Thyroid gland (tissue), 4 donors: ENCODE measurements at places on chromosomes 7 and 10. TPM values are rescaled to one million over a fixed set of nuclear protein-coding genes. Genes with fewer than 3 reads are reported as not detected.

DNA sequence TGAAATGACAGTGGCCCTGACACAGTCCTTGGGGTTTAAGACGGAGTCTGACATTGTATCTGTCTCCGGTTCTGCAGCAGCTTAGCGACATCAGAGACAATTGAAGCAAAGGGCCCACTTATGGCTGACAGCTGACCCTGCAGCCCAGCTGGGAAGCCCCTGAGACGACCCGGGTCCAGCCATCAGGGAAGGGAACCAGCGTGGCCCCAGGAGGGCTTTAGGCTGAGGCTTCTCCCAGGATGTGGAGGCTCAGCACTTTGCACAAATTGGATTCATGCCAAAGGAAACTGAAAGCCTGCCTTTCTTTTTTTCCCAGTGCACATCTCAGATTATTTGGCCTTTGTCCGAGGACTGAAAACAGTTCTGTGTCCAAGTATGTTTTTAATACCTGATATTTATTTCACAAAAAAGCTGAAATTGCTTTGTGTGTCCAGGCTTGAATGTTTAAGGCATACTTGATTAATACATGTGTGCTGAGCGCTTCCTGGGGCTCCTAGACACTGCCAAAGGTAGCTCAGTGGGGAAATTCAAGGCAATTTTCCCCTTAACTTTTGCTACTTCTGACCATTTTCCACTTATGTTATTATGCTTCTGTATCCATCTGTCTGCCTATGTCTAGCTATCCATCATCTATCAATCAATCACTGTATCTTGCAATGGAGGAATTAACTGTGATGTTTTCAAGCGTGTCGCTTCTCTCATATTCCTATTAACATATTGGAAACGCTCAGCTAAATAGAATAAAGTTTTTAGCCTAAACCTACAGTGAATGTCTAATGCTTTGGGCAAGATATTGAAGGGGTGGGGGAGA lies 34.8 kb downstream of the KLF6 start:
- no peak for DNase-seq
- no peak overlapping the region for H3K4me3 ChIP-seq
- H3K4me1 ChIP-seq = peaks cover 8% of the 10 kb centered on the region
- H3K36me3 ChIP-seq = no peaks in the 10 kb centered on the region
- no peak overlapping the region for H3K27ac ChIP-seq
- no peaks in the 10 kb centered on the region for H3K27me3 ChIP-seq

DNA sequence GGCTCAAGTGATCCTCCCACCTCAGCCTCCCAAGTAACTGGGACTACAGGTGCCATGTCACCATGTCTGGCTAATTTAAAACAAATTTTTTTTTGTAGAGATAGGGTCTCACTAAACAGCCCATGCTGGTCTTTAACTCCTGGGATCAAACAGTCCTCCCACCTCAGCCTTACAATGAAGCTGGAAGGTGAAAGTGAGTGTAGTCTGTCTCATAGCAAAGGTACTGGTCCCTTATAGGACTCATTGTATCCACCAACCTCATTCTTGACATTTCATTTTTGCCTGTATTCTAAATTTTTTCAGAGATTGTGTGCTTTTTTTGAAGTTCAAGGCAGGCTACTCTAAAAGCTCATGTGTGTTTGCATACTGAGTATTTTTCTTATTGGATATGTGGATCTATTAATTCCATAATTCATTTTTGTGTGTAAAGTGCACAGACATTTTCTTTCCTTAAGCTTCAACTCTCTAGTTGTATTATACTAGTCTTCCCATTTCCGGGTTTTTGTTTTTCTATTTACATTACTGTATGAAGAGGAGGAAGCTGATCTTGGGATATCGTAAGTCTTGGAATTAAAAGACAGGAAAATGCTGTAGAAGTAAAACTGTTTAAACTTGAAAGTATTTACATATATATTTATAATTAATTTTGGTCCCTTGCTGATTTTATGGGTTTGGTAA lies 13.3 kb downstream of the KMT2E start:
- H3K4me1 ChIP-seq = peaks cover 30% of the 10 kb centered on the region
- no peak for DNase-seq
- no peak overlapping the region for H3K27ac ChIP-seq
- H3K27me3 ChIP-seq = no peaks in the 10 kb centered on the region
- no peaks in the 10 kb centered on the region for H3K36me3 ChIP-seq

PPP1R17 gene
- total RNA-seq = not detected

ARL4A gene
- 87.6 TPM for total RNA-seq
